ENCODE measurements at places on chromosomes 3 and 15.

DNA sequence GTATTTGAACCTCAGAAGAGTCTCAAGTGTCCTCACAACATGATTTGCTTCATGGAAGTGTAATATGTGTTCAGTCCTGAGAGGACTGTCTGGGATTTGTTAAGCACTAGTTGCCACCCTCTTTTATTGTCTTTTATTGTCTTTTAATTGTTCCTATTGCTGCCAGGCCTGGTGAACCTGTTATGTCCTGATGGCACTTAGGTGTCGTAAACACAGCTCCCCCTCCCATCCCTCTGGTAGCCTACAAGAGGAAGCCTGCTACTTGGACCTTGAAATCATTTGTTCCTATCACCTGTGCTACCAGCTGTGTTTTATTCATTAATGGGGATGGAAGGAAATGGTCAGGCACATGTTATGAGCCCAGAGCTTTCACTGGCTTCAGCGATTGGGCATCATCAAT is 19.3 kb downstream of the CCNB2 start:
- no peak for DNase-seq

- peak; percentile 27 for DNase-seq
Observed at GRCh38 chr3:189393598-189393997, 221.8 kb downstream of the TPRG1 start.

- DNase-seq, result peak; percentile 55
Observed at GRCh38 chr15:38555686-38556334, 8.8 kb downstream of the RASGRP1 start.

DNA sequence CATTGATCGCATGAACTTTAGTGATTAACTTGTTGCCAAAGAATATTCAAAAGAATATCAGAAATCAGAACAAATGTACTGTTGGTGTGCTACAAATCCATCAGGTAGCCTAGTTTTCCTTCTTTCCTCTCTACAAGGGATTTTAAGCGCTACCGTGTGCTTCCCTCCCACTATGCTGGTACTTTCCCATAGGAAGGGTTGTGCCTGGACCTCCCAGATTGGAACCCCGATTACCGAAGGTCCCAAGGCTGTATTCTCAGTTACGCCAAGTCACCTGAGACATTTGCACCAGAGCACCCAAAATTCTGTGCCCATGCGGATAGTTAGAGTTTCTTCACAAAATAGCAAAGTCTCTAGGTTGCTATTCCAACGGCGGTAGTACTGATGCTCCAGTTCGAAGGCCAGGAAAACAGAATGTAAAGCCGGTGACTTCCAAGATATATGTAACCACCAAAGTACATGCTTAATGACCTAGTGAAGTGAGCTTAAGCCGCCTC is 23.4 kb upstream of the GATM start:
- DNase-seq, result no peak

DNA sequence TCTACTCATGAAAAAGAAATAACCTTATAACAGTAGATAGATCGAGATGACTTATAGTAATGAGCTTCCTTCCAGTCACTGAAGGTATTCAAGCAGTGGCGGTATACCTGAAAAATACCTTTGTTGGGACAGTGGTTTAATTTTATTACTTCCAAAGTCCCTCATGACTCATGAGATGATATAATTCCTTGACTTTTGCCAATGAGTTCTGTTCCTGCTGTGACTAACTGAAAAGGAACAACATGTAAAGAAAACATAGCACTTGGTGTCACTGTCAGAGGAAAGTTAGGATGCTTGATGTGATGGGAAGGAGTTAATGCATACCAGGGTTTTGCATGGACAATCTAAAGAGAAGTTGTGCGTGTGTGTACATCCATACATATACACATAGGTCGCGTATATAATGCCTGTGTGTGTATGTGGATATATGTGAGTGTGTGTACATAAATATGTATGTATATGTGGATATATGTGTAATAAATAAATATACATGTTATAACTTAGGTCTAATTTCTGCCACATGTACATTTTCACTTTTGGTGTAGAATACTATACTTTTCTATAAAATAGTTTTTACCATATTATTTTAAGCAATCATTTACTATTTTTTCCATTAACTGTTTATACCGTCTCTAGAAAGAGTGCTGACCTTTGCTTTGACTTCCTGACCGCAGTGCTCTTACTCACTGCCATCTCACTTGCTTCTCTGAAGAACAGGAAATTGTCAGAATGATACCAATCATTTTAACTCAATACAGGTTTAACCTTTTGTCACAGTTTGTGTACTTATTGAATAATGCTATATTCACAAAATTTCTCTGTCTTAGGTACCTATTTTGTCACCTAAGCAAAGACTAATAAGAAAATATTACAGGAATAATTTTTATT is 12.6 kb upstream of the PAK2 start:
- DNase-seq, result peak; percentile 88

GRCh38 chr3:73604451-73604850 is 20.3 kb downstream of the PDZRN3 start:
- no peak for DNase-seq

GRCh38 chr3:158918008-158918407 is 116.2 kb downstream of the MFSD1 start:
- DNase-seq, result peak; percentile 88

- peak; percentile 81 for DNase-seq
Observed at GRCh38 chr15:52496776-52497470, 31.8 kb downstream of the MYO5A start.

DNA sequence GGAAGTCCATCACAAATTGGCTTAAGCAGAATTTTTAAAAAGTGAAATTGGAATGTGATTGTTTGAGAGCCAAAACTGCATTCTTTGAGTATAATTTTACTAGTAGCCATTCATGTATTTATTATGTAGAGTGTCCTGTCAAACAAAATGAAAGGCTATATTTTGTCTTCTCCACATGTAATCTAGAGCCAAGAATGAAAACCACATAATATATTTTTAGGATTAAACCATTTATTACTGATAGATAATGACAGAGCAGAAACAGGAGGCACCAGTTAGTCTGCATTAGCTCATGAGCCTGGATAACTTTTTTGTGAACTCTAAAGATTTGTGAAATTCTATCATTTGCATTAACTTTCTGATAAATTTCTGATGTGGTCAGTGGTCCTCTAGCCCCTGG is 130.2 kb downstream of the FILIP1L start:
- DNase-seq, result no peak

DNA sequence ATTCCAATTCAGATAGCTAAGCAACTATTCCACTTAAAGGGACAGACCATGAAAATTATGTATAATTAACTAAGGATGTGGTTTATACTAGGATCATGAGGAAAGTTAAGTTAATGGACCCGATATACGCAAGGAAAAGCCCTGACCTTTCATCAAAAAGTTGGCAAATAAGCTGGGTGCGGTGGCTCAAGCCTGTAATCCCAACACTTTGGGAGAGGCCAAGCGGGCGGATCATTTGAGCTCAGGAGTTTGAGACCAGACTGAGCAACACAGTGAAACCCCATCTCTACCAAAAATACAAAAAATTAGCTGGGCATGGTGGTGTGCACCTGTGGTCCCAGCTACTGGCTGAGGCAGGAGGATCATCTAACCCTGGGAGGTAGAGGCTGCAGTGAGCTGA is 39.6 kb downstream of the SCAP start:
- no peak for DNase-seq

- no peak for DNase-seq
Observed at GRCh38 chr3:71277341-71277740, 306.2 kb downstream of the FOXP1 start.

- DNase-seq, result no peak
Observed at GRCh38 chr3:148746053-148746452, 48.4 kb downstream of the AGTR1 start.

DNA sequence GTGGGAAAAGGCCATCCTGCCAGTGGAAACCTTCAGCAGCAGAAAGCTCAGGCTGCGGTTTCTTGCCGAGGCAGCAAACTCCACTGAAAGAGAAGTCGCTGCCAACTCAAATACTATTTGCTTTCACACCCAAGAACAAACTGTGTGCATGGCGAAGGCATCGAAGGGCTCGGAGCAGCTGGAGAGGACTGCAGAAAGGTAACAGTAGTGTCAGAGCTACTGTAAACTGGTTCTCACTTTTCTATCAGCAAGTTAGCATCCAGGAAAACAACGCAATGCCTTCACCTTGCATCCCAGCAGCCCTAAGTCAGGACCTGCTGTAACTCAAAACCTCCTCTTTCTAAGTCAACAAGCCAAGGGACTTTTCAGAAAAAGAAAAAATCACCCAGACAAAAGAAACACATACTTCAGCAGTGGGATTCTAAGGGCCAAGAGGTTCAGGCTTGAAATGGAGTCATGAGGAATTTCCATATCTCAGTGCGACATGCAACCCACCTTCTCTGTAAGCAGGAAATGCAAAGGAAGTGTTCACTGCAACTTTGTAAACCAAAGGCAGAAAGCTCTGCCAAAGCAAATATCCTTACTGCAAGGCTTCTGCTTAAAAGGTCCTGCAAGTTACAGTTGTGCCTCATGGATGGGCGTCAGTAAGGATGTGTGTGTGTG is 193.5 kb downstream of the FOXP1 start:
- DNase-seq, result no peak

DNA sequence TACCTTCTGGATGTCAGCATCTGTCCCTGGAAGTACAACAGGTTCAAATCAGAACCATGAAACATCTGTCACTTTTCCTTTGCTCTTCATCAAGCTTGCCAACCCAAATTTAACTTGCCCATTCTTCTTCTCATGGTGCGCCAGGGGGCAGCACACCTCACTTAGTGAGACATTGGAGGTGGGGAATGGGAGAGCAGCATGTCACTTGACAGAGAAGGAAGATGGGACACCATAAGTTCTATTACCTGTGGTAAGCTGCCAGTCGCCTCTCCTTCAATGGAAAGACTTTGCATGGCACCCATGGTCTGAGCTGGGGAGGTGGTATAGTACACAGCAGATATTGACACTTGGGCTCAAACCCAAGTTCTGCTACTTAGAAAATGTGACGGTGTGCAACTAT is 2.9 kb downstream of the SCN5A start:
- DNase-seq, result peak; percentile 48

- no peak for DNase-seq
Observed at GRCh38 chr3:10281951-10282350, 10.8 kb downstream of the GHRL start.

DNA sequence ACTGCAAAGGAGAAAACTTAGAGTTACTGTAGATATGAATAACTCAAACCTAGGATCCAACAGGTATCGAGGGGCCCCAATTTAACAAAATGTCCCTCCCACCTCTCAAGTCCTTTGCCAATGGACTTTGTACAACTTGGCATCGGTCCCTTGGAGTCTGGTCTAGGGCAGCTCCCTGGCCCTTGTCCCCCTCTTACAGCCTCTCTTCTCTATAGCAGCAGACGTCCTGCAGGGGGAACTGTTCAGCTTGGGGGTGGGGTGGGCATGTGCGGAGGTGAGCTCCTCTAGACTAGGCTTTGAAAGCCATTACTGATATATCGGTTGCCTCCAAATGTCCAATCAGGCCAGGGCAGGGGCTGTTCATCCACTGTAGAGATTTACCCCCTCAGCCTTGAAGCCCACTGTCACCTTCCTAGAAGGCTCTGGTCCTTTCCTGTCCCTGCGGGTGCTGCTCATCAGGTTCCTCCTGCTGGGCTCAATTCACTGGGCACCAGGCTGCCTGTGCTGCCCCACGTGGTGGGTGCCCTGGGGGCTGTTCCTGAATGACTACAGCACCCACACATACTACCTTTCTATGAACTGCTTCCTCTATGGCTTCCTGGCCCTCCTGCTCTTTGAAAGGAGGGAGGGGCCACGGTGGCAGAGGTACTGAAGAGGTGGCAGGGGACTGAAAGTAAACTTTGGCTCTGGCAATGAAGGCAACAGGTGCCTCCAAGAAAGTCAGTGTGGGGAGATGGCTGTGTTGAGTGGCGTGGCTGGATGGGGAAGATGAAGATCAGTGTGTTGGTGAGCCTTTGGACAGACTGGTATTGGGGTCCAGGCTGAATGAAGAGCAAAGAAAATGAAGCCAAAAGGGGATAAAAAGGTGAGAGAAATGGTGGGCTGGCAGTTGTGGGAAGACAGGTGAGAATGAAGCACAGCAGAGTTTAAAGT is 78.8 kb upstream of the MEX3B start:
- DNase-seq, result no peak

DNA sequence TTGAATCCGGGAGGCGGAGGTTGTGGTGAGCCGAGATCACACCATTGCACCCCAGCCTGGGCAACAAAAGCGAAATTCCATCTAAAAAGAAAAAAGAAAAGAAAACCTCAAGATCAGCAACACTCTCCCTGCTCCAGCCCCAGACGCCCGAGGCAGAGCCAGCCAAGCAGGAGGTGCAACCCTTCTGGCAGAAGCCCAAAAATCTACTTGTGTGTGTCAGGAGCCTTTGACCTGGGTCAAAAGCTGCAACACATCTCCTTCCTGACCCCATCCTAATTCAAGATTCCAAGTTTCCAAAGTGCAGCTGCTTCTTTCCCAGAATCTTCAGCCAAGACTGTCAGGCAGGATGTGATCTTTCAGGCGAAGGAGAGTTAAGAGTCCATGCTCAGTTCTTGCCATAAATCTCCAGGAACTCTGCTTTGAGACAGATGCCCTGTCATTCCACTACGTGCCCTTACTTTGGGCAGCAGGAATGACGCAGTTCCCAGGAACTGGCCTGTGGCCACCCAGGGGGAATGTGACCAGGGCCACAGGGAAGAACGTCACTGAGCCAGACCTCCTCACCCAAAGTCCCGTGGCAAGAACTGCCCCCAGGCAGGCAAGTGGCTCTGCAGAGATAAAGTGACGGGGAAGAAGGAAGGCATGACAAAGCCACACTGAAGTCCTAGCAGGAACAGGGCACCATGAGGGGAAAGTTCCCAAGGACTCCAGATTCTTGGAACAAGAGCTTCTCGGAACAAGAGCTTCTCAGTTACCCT is 39.4 kb downstream of the SH3BP5 start:
- no peak for DNase-seq

GRCh38 chr3:16396202-16396601 is 117.3 kb downstream of the RFTN1 start:
- no peak for DNase-seq

DNA sequence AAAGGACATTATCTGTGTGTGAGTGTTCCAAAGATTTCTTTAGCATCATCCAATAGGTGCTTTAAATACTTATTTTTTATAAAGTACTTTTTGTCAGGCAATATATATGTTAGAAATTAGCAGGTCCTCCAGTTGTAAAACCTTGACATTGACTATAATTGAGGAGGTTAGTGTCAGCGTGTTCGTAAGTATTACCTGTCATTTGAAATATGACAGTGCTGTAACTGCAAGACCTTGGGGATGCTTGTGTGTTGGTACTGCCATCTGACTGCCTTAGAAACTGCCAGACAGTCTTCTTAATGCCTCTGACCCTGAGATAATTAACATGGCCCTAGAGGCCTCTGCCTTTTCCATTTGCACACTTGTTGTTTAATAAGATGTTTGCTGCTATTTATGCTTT is 170.7 kb downstream of the NAALADL2 start:
- DNase-seq, result no peak

- DNase-seq, result no peak
Observed at GRCh38 chr3:16146015-16146730, 28.3 kb upstream of the GALNT15 start.

- peak; percentile 35 for DNase-seq
Observed at GRCh38 chr15:39199076-39199475, 381.8 kb upstream of the THBS1 start.

DNA sequence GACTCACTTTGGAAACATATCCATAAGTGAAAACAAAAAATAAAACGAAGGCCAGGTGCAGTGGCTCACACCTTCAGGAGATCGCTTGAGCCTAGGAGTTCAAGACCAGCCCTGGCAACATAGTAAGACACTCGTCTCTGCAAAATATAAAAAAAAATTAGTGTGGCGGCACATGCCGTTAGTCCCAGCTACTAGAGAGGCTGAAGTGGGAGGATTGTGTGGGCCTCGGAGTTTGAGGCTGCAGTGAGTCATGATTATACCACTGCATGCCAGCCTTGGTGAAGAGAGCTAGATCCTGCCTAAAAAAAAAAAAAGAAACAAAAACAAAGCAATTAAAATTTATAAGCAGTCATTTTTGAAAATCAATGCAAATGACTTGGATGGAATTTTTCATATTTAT is 54.7 kb upstream of the NANOGP8 start:
- DNase-seq, result no peak

Measured in ELR (cell line).